ENCODE measurements at places on chromosomes 5 and 9.

DNA sequence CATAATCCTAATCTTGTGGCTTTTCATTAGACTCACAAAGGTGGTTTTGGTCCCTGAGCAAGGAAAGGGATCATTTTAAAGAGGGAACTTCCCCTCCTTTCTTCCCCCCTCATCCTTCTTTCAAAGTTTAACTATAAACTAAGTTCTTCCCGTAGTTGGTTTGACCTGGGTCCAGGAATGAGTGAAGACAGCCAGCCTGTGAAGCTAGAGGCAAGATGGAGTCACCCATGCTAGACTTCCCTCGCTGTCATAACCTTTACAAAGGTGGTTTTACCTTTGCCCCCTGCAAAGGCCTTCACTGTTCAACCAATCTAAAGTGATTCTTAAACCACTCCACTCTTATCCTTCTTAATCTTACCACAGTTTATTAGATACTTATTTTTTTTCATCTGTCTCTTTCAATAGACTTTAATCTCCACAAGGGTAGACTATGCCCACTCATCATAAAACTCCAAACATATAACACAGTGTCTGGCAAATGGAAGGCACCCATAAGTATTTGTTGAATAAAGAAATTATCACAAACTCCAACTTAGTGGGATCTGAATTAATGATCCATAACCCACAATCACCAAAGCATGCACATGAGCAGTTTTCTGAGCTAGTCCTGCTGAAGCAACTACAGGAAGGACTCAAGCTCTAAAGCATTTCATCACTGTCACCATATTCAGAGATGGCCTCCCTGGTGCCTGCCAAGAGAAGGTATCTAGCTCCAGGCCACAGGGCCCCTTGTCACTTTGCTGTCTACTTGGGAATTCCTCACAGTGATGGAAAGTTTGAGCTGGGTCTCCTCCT lies 369.0 kb downstream of the SPOCK1 start:
- DNase-seq: no peak

GRCh38 chr5:112294126-112294525 lies 125.0 kb downstream of the EPB41L4A start:
- DNase-seq: no peak

DNA sequence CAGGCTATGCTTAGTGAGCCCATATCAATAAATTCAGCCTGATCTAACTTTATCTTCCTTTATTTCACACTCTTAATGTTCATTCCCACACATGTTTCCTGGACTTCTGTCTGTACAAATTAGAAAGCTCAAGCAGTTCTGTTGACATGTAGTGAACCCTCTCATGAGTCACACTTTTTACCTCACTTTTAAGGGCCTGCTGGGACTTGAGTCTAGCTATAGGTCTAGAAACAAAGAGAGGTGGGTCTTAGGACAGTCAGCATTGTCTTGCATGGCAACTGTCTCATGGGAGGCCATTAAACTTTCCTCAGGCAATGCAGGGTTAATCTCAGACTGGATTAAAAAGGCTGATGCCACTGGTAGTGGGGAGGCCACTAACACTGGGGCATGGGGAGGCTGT lies 8.6 kb upstream of the CCNH start:
- no peak for DNase-seq

GRCh38 chr5:91875196-91875779 lies 492.2 kb upstream of the ARRDC3 start:
- DNase-seq: no peak

GRCh38 chr9:76877961-76878360 lies 28.0 kb downstream of the PRUNE2 start:
- DNase-seq: no peak

GRCh38 chr9:2026220-2026997 lies 11.3 kb downstream of the SMARCA2 start:
- no peak for DNase-seq

GRCh38 chr9:136942112-136942880 lies 2.2 kb downstream of the FBXW5 start:
- no peak for DNase-seq

- peak; percentile 35 for DNase-seq
These were observed 478 bp downstream of the TEX10 start for GRCh38 chr9:100352201-100352726.

GRCh38 chr9:90808890-90809685 lies 7.5 kb downstream of the SYK start:
- no peak for DNase-seq

DNA sequence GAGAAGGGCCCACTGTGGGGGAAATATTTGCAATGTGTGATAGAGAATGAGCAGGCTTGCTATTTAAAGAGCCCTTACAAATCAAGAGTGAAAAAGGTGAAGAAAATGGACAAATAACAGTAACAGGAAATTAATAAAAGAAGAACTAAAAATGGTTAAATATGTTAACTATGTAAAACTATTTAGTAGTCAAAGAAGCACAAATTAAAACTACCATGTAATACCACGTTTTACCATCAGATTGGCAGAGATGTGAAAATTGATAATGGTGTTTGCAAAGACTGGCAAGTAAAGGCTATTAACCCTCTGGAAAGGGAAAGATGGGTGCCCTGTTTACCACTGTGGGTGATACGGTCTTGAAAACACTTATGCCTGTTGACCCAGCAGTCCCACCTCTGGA lies 23.2 kb upstream of the GRHPR start:
- DNase-seq: no peak

DNA sequence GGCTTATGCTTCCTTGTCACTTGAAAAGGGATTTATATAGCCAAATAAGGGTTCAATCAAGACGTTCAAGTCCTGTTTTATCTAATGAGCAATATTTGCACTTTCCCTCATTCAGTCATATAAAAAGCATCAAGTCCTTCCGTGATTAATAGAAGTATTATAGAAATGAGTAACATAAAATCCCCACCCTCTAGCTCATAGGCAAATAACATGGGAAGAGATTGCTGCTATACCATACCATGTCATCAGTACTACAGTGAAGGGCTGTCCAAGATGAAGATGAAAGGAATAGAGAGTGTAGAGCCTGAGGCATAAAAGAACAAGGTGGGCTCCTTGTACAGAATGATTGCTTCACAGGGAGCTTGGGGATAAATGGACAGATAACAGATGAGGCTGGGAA lies 20.4 kb upstream of the PAPPA start:
- no peak for DNase-seq

DNA sequence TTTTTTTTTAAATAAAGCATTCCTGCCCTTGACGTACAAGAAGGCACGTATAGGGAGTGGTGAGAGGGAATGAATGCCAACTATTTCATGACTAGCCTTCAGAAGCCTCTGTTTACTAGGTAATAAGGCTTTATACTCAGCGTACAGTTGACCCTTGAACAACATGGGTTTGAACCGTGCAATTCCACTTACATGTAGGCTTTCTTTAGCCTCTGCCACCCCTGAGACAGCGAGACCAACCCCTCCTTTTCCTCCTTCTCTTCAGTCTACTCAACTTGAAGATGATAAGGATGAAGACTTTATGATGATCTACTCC lies 22.5 kb downstream of the CDC42SE2 start:
- no peak for DNase-seq

GRCh38 chr5:176787676-176788075 lies 22.7 kb upstream of the UNC5A start:
- no peak for DNase-seq

- peak; percentile 25 for DNase-seq
These were observed 1.2 kb downstream of the CDC14B start for GRCh38 chr9:96618209-96619123.

GRCh38 chr5:141674747-141675146 lies 7.3 kb downstream of the ARAP3 start:
- DNase-seq: no peak

- DNase-seq: peak; percentile 75
These were observed 4.5 kb upstream of the SET start for GRCh38 chr9:128684325-128685199.

DNA sequence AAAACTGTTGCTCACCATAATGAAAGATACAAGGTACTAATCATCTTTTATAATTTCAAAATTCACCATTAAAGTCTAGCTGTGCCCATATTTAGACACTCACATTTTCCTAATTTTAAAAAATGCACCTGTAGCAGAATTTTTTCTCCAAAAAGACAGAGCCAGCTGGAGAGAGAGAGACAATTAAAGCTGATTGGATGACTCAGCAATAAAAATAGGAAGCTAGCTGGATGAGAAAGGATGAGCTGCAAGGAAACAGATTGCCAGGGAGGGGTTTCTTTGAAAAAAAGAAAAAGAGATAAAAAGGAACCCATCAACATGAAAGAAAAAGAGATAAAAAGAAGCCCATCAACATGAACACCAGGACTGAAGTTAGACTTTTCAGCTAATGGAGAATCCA lies 73.8 kb downstream of the HCN1 start:
- no peak for DNase-seq

DNA sequence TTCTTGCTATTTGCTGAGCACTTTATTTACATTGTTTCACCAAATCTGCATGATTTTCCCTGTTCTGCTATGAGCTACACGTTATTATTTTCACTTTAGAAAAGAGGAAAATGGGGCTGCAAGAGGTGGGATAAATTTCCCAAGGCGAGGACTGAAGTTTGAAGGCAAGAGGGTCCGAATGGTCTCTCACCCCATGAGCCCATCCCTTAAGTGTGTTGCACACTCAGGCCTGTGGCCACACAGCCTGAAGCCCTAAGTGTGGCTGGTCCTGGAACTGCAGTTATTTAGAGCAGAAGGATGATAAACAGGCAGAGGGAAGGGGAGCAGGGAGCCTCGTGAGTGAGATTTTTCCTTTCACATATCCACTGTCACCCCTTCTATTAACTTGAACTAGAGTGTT lies 7.8 kb downstream of the PDE8B start:
- no peak for DNase-seq

- DNase-seq: no peak
These were observed 396.3 kb downstream of the KDM4C start for GRCh38 chr9:7154003-7154619.

DNA sequence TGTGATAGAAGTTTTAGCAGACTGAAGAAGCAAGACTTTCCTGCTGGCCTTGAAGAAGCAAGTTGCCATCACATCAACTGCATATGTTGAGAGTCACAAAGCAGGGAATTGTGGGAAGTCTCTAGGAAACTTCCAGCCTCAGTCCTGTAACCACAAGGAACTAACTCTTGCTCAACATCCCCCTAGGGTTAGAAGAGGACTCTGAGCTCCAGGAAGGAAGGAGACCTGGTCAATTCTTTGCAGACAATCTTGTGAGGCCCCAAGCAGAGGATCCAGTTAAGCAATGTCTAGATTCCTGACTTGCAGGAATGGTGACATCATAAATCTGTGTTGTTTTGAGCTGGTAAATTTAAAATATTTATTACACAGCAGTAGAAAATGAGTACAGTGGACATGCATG lies 18.6 kb upstream of the ZNF366 start:
- no peak for DNase-seq

DNA sequence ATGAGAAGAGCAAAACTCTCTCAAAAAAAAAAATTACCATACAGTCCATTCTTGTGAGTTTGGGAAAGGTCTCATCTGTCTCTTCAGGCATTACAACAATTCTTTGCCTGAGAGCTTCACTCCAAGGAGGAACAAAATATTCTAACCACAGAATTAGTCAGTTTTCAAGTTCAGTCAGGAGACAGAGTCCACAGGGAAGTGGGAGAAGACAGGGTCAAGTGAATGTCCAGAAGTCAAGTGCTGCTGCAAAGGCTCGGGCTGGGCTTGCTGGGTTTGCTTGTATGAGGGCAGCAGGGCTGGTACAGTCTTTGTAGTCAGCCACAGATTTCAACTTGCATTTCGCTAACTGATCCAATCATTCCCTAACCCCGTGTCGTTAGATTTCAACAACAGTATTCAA lies 17.6 kb upstream of the HEXB start:
- no peak for DNase-seq

DNA sequence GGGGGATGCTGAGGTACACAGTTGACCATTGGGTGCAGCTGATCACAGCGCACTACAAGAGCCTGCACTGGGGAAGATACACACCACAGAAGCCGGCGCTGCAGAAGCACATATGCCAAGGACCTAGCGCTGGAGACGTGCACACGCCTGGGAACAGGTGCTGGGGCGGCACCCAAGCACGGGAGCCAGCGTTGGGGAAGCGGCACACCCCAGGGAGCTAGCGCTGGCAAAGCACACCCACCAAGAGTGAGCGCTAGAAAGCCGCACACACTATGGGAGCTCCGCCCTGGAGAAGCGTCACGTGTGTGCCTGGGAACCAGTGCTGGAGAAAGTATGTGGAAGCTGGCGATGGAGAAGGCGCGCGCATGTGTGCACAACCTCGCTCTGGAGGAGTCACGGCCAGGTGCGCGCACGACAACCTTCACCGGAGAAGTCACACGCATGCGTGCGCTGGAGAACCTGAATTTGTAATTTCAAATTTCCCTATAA lies 4.5 kb downstream of the FANCC start:
- DNase-seq: no peak

DNA sequence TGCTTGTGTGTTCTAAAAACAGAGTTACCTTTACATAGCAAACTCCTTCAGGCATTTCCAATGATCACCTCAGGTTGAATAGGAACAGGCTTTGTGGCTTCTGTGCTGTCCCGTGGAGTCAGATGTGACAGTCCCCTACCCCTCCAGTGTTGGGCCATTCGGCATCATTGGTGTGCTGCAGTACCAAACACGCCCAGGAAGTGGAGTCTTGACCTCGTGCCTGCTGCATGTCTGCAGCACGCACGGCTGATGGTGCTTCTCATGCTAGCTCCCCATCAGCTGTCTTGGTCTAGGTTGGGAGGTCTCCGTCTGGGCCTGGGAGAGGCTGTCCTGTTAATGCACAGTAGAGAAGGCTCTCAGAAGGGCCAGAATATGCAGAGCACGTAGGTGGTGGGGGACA lies 42.5 kb upstream of the PHF2 start:
- no peak for DNase-seq

DNA sequence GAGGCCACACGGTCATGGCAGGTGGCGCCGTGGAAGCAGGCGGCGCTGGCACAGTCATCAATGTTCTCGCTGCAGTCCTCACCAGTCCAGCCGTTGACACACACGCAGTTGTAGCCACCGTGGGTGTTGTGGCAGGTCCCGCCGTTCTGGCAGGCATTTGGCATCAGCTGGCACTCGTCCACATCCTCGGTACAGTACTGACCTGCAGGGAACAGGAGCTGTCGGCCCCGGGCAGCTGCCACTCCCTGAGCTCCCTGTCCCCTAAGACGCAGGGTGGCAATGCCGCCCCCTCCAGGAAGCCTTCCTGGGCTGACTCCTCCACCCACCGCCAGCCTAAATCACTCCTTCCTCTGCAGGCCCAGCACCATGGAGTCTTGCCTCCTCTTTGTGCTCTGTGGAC lies 27.2 kb downstream of the NOTCH1 start:
- no peak for DNase-seq

DNA sequence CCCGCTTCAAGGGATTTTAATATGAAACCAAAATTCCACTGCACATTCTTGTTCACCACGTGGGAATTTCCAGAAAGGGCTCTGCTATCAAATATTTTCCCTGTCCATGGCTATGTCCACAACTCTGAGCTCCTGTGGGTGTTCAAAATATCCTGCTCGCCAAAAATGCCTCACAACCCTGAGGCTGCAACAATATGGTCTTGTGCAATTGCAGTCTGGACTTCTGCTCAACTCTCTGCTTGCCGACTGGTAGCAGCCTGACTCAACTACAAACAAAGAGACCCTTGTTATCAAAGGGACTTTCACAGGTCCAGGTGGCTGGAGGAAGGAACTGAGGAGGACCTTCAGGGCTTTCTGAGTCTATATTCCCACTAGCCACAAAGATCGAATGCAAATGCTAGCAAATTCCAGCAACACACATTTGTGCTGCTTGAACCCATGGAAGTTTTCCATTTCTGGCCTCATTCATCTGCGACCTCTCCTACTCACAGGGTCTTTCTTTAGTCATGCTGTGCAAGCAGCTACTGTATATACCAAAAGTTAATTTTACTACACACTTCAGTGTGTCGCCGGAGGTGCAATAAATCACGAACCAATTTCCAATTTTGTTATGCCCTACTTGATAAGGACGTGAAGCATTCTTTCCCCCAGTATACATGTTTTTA lies 169.2 kb upstream of the SLC30A5 start:
- DNase-seq: no peak
